ENCODE measurements at places on chromosomes 2 and 18.

DNA sequence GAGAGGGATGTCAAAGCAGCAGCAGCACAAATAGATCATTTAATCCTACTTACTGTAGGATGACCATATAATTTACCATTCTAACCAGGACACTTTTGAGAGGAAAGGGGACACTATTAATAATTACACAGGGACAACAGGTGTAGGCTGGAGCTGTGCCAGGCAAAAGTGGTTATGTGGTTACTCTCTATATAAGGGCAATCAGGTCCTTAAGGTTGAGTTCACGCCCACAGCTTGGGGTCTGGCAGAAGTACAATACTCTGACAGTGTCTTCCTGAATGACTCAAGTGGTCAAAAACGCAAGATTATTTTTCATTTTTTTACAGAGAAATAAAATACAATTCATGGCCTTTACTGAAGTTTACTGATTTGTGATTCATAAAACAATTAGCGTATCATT is 2.8 kb downstream of the PREPL start:
- peak; percentile 61 for DNase-seq

GRCh38 chr2:73225513-73226360 is 7.3 kb downstream of the PRADC1 start:
- no peak for DNase-seq

DNA sequence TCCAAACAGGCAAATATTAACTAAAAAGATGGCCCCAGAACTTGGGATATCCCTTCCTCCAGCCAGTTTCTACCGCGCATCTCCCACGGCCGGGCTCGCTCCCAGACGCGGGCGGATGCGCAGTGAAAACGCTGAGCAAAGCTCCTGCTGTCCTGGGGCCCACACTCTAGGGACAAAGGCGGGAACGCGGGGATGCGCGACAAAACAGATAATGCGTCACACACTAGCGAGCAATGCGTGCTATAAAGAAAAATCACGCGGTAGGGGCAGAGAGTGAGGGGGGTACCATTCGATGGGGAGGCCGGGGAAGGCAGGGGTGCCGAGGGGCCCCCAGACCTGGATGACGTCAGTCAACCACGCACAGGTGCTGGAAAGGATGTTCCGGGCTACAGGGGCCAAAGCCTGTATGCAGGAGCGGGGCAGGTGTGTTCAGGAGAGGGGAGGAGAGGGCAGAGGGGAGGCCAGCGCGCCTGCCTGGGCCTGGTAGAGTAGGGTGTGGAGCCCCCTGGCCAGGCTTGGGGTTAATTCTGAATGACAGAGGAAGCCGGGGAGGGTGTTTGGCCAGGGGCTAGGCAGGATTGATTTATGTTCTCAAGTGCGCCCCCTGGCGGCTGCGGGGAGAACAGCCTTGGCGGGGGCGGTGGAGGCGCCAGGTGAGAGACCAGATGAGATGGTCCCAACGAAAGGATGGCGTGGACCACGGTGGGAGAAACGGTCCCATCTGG is 14.9 kb upstream of the ITM2C start:
- DNase-seq = peak; percentile 39

DNA sequence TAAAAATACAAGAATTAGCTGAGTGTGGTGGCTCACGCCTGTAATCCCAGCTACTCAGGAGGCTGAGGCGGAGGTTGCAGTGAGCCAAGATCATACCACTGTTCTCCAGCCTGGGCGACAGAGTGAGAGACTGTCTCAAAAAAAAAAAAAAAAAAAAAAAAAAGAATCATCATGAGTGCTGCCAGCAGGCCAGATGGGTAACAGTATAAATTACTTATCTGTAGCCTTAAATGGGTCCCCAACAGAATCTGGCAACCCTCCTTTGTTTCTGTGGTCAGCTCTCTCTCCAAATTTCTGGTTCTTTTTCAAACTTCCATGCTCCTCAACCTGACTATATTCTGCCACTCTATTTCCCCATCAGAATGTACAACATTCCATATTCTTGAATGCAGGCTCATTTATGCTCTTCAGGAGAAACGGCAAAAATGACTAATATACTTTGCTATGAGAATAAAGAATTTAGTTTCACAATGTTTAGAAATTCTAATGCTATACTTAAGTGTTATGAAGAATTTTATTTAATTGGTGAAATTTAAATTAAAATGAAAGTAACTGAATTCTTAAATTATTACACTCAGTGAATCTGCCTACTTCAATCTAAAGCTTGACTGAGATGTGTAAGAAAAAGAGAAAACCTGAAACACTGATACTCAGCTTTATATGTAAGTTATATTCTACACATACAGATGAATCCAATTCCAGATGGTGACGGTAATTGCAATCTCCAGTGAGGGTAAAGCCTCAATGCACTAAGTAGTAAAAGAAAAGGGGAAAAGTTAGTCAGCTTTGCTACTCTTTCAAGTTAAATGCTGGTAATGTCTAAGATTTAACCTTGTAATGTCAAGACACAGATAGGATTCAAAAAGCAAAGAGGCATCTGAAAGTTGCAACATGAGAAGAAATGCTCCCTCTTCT is 24.8 kb downstream of the LPIN2 start:
- DNase-seq = no peak

Data from muscle of back (tissue), 13 donors.